Femur (tissue), 1 donor: ENCODE measurements at places on chromosomes 1 and 21.

DNA sequence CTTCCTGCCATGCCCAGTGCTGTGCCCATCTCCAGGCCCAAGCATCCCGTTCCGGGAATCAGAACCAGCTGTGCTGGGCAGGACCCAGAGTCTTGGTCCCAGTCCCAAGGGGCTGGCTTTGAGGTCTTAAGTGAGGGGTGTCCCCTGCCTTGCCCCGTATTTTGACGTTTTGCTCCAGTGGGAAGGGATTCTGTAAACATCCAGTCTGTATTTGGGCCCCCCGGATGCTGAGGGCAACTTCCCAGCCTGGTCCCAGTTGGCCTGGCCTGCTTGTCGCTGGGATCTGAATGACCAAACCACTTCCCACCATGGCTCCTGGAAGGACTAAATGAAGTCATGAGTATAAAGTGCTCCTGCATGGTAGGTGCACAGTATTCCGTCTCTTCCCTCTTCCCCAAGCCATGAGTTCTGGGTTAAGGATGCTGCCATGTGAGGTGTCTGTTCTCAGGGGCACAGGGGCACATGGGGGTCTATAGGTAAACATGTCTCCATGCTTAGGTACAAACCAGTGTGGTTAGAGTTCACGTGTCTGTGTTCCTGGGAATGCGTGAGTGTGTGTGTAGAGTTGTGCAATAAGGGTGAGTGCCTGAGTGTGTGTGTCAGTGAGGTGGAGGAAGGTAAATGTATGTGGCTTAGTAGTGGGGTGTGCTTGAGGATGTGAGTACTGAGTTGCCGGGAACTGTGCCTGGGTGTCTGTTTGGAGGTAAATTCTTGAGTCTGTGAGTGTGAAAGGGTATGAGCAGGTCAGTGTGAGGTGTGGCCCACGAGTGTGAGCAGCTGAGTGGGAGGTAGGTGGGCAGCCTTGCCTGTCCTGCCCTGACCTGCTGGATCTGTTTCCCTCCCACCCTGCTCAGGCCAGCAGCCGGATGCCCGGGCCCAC lies 1.5 kb downstream of the B4GALT2 start:
- DNase-seq: no peak

- DNase-seq: no peak
These were observed 881.5 kb downstream of the BRINP3 start for GRCh38 chr1:189596197-189596596.

- no peak for DNase-seq
These were observed 78.7 kb downstream of the NTMT2 start for GRCh38 chr1:170224469-170224868.

DNA sequence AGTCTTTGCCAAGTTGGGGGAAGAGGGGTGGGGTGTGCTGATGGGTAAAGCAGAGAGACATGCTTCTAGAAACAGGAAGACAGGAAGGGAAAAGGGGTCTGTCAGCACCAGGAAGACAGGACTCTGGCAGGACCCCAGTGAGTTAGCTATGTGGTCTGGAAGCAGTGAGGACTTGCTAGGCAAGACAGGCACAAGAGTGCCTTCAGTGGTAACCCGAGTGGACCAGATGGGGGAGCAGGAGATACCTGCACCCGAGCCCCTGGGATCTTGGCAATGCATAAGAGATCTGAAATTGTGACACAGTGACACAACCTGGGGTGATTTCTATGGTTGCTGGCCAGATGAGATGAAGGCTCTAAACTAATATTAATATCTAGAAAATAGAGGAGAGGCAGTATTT lies 7.0 kb downstream of the TLR5 start:
- DNase-seq: no peak

GRCh38 chr21:34916446-34916845 lies 132.7 kb downstream of the RUNX1 start:
- DNase-seq: no peak

- DNase-seq: peak; percentile 86
These were observed 23.4 kb downstream of the KCNQ4 start for GRCh38 chr1:40806731-40807695.

DNA sequence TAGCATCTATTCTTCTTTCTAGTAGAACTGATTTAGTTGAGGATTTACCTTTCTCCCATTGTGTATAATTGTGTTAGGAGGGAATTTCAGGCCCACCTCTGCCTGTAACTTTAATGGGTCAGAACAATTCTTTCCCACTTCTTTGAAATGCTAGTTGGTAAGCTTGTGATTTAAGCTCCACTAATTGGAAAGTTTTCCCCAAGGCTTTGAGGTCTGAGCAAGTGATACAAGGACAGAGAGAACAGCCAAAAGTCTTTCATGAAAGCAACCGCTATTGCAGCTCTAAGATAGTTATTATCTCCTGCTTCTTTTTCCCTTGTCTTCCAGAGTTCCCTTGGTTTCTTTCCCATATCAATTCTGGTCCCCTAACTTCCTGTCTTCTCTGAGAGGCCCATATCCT lies 38.7 kb upstream of the PDC start:
- no peak for DNase-seq

- no peak for DNase-seq
These were observed 17.1 kb downstream of the TNFRSF8 start for GRCh38 chr1:12080156-12080555.

GRCh38 chr1:109133815-109134214 lies 19.9 kb downstream of the ELAPOR1 start:
- DNase-seq: peak; percentile 28

DNA sequence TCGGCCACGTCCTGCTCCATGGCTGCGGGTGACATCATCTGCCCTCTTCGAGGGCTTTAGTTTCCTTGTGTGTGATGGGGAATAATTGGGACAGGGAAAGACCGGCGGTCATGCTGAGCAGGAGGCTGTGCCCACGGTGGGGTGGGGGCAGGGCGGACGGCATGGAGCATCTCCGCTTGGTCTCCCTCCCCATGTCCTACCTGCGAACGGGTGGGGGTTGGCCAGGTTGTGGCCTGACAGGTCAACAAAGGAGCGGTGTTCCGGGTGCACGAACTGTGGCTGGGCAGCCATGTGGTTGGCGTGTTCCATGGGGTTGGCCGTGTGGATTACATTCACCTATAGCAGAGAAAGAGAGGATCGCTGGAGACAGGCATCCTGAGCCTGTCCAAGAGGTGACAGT lies 80.0 kb downstream of the PIK3CD start:
- no peak for DNase-seq

- no peak for DNase-seq
These were observed 112.2 kb upstream of the MROH9 start for GRCh38 chr1:170823120-170823519.

DNA sequence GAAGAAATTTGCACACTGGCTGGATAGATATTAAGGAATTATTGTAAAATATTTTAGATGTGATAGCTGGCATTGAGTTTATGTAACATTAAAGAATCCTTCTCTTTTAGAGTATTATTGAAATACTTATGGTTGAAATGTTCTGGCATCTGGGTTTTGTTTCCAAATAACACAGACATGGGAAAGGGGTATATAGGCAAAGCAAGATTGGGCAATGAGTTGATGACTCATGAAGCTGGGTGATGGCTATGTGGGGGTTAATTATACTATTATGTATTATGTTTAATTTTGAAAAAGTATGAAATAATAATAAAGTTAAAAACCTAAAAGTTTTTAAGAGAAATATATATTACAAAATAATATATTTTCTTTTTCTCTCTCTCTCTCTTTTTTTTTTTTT lies 12.5 kb upstream of the PTPN14 start:
- no peak for DNase-seq

DNA sequence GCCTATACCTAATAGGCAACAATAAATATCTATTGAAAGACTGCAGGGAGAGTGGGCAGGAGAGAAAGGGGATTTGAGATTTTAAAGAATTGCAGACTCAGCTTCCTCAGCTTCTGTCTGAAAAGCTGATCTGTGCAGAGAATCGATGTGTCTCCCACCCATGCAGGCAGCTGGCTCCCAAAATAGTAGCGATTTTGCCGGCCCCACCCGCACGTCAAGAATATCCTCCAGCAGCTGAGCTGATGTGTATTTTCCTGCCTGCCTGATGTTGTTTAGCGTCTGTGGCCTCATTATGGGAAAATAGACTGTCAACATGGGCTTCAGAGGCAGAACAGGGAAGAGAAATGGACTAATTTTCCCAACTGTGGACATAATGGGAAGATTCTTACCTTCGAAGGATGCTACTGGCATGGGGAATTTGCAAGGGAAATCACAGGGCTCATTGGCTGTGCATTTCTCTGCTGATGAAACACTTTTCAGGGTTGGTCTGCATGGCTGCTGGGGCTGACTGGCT lies 699.8 kb downstream of the PTPRU start:
- DNase-seq: no peak

- no peak for DNase-seq
These were observed 19.3 kb upstream of the RAB3GAP2 start for GRCh38 chr1:220291580-220291979.

DNA sequence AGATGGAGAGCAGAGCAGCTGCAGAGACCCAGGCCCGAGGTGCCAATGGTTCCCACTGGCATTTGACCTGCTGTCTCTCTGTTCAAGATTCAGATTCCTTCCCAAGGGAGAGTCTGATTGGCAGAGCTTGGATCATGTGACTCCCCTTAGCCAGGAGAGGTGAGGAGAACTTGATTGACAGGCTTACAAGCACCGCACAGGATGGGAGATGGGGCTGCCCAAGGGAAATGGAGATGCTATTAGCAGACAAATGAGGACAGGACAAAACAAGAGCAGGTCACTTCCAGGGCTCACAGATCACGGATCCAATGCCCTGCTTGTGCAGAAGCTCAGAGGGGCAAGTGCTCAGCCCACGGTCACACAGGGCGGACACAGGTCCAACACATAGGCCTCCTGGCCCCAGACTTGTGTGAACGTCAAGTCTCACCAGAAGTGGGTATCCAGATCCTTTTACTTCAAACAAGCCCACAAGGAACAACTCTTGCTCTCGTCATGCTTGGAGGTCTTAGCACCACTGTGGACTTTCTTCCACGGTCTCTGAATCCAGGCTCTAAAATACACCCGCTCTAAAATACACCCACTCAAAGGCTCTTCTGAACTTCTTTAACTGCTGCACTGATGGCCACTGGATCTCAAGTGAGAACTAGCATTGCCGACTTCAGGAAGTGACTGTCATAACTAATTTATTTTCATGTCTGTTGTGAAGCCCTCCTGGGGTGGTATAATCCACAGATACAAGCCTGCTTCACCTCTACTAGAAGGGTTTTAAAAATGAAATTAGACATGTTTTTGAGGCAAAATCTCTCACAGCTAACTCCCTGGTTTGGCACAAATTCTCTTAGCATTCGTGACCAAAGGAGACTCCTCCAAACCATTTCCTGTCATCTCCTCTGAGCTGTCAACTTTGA lies 274.9 kb downstream of the RRAGC start:
- DNase-seq: no peak

DNA sequence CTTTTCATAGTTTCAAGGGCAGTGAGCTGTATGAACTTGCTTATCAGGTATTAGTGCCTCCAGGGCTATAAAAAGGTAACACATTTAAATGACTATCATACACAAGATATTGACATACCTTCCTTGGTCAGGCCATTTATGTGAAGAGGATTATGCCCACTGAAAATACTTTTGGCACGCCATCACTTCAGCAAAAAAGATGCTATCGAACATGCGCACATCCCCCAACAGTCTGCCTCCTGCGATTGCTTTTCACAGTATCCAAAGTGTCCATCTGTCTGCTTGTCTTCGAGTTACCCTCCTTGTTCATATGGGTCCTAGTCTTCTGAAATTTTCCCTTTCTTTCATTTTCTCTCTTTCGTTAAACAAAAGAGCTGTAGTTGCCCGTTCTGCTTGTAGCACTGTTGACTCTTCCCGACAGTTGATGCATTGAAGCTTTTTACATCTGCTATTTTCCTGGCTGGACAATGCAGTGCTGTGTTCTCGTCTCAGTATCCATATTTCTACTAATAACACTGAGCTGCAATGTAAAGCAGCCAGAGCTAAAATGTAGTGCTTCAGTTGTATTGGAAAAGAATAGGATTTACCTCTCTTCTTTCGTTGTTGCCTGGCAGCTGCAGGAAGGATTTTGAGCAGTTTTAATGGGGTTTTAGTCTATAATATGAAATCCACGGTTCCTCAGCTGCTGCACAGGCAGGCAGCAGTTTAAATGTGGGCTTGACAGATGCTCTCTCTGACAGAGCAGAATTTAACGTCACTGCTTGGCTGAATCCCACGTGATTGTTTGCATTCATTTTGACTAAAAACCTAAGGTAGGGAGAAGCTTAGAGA lies at the start of gene B3GALT2:
Gene B3GALT2, minus strand, starts transcription at position 713 of the 831 bp plus-strand sequence. CDS start 5,051 bp downstream, outside the sequence.
- peak; percentile 80 for DNase-seq

DNA sequence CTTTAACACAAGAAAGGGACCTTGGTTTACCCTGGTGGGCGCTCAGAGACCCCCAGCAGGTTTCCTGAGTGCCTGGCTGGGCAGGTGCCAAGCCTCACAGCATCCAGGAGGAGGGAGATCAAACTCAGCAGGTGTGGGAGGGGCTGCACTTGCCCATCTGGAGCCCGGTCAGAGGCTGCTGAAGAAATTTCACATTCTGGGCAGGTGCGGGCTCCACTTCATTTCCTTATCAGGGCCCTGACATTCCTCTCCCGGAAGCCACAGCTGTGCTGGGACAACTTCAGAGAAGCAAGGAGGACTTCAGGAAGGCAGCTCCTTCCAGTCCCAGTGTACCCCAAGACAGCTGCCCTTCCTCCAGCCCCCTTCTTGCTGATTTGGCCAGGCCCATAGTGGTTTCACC lies 82.9 kb downstream of the ITPKB start:
- no peak for DNase-seq

DNA sequence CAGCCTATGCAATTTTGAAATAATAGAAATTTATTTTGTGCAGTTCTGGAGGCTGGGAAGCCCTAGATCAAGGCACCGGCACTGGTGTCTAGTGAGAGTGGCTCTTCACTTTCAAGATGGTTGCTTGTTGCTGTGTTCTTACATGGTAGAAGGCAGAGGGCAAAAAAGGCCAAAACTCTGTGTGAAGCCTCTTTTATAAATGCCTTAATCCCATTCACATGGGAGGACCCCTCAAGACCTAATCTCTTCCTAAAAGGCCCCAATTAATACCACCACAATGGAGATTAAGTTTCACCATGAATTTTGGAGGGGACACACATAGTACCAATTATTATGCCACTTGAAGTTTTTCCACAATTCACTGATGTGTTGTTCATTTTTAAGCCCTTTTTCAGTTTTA lies 21.0 kb downstream of the PRKAB2 start:
- DNase-seq: no peak
